Adrenal gland (tissue), 19 donors: ENCODE measurements at places on chromosomes 7 and 10.

DNA sequence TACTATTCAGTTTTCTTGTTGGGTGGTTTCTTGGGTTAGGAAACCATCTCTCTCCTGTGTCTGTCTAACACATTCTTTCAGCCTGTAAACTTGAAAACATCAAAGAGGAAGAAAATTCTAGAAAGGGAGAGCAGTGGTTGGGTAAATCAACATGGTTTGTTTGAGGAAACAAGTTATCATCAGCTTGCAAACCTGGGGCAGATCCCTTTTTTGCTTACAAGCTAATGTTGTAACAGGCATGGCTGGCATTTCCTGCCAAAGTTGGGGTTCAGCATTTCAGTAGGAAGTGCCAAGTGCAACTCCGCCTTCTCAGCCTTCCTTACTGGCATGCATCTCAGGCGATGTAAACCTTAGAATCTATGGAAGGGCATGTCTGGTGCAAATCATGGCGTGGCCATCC, 112.6 kb downstream of the EEPD1 start:
- no peak for DNase-seq

- no peak for DNase-seq
These were observed 15.1 kb upstream of the RET start for GRCh38 chr10:43061760-43062159.

DNA sequence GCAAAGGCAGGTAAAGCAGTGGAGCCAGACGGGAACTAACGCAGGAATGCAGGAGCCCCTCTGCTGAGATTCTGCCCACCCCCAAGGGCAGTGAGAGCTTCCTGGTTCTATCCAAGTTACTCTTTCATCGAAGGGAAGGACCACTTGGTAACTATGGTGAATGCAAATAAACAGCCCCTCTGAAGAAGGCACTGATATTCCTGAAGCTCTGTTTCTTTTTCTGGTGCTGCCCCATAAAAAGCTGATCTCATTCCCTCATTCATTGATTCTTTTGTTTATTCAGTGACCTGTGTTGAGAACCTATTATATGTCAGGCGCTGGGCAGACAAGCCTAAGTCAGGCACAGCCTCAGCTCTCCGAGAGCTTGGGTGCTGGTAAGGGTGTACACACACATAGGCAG, 217.3 kb downstream of the SNX10 start:
- no peak for DNase-seq

DNA sequence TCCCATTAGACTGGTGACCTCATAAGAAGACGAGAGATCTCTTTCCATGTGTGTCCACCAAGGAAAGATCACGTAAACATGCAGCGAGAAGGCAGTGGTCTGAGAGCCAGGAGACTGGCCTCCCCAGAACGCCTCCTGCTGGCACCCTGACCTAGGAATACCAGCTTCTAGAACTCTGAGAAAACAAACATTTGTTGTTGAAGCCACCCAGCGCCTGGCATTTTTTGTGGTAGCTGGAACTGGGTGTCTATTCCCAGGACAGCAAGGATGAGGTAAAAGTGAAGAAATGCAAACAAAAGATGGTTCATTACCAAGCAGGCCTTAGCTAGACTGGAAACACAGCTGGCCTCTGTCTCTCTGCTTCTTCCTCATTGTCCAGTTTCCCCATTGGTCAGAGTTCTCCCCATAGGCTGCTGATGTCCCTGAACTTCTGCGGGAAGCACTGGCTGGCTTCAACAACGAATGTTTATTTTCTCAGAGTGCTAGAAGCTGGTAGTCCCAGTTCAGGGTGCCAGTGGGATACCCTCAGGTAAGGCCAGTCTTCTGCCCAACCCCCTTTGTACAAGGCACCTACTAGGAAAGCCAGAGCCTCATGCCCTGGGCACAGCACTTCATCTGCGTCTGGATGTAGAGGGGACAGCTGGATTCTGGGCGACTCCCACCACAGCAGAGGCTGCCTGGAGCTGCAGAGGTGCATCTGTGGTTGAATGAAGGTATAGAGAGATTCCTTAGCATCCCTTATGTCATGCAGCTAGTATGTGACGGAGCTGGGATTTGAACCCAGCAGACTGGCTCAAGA, 304.9 kb downstream of the TCERG1L start:
- DNase-seq: no peak

DNA sequence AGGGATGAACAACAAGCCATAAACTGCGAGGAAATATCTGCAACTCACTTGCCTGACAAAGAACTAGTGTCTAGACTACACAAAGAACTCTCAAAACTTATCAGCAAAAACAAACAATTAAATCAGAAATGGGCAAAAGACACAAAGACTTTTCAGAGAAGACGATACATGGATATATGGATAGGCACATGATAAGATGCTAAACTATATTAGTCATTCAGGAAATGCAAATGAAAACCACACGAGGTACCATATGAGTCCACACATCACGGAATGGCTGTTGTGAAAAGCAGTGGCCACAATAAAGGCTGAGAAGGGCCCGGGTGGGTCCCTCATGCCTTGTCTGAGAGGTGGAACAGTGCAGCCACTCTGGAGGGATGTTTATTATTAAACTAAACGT, 267.8 kb downstream of the WDR37 start:
- DNase-seq: no peak

DNA sequence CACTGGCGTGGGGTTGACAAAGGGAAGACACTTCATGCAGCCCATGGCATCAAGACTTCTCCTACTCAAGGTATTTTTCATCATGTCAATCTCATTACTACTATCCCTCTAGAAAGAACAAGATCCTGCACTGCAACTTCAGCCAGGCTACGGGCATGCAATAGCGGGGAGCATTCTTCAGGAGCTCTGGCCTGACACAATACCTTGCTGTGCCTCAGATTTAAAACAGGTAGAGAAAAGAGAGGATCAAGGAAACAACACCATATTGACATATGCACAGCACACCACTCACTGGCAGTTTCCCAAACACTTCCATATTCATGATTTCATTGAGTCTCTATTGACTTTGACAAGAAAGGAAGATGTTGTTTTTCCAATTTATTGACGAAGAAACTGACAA, 51.5 kb downstream of the DOCK4 start:
- DNase-seq: no peak

DNA sequence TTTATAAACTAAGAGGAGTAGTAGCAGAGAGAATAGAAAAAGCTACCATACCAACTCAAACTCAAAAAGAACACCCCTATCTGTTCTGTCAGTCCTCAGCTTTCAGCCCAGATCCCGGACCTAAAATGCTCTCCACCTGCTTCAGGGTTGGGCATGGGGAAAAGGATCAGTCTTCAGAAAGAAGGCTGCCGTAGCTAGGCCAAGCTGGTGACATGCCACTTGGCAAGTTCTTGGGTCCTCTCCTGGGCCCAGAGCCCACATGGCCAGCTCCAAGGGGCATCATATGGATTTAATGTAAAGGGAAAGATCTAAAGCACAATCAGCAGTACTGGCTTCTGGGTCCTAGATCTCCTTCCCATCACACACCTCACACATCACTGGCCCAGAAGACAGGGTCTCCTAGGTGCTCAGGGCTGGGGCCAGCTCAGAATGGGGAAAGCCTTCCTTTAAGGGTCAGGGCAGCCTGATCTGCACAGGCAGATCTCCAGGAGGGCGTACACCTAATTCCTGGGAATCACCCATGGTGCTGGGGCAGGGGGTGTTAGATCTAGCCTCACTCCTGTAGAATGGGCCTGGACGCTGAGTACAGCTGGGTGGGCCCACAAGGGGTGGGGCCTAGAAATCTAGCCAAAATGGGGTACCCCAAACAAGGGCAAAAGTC, 2.5 kb downstream of the VAX1 start:
- DNase-seq: no peak

GRCh38 chr10:63260860-63261251, 127.7 kb downstream of the NRBF2 start:
- no peak for DNase-seq

- DNase-seq: no peak
These were observed 506 bp upstream of the GNAI1 start for GRCh38 chr7:80134115-80134535.

- DNase-seq: no peak
These were observed 26.3 kb downstream of the ANKRD61 start for GRCh38 chr7:6057316-6058129.

DNA sequence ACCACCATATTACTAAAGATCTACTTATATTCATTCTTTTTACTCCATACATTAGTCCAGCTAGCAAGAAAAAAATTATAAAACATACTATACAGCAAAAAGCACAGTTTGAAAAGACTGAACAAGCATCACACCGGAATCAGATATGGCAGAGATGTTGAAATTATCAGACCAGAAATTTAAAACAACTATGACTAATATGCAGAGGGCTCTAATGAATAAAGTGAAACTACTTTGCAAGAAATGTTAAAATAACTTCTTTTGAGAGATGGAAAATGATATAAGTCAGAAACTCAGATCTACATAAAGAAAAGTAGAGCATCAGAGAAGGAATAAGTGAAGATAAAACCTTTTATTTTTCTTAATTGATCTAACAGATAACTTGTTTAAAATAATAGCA, 50.9 kb downstream of the SGCE start:
- DNase-seq: no peak

GRCh38 chr10:36182179-36182566, 540.1 kb upstream of the FZD8 start:
- peak; percentile 16 for DNase-seq

DNA sequence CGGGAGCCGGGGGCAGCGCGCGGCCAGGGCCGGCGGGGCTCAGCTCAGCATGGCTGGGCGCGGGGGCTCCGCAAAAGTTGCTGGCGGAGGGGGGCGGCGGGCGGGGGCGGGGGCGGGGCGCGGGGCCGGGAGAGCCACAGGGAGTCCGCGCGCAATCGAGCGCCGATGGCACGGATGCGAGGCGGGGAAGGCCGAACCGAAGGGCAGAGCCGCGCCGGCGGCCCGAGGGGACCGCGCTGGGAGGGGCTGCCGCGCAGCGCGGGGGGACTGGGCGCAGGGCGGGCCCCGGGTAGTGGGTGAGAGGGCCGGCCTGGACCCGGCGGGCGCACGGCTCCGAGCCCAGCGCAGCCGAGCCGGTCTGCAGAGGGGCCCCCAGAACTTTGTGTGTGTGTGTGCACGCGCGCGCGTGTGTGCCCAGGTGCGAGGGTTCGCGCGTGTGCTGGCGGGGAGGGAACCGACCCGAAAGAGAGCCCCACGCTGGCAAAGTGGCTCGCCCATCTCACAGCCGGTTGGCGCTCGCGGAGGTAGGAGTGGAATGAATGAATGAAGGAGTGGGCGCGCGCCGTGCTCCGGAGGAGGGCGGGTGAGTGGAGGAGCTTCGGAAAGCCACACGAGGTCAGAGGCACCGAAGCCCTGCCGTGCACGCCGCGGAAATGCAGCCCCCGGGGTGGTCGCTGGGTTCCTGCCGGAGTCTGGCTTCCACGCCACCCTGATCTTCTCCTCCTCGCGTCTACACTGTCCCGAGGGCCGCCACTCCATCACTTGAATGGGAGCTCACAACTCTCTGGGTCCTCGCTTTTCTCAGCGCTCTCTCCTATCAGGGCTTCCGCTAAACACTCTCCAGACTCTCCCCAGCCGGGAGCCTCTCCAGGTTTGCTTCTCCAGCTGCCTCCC, at the start of gene HIPK2:
Gene HIPK2, minus strand, starts transcription at position 51 of the 894 bp plus-strand sequence. CDS start 375 bp downstream, outside the sequence.
- peak; percentile 75 for DNase-seq

DNA sequence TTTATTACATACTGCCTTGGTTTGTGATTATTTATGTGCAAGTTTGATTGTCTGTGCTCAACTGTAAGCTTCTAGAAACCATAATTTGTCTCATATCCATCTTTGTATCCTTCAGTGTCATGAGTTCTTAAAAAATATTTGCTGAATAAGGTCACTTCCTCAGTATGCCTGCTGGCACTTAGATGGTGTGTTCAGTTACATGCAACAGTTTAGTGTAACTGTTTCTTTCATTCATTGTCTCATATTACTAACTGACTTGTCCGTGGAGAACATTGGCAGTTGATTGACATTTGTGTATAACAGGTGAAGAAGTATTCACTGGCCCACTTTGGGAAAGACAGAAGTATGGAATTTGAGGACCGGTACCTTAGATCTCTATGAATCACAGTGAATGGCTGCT, 236.9 kb downstream of the PRKG1 start:
- no peak for DNase-seq

GRCh38 chr10:87865241-87865881, 1.9 kb downstream of the PTEN start:
- DNase-seq: no peak

- DNase-seq: no peak
These were observed 8.2 kb upstream of the PTTG1IP2 start for GRCh38 chr7:90461219-90461618.

DNA sequence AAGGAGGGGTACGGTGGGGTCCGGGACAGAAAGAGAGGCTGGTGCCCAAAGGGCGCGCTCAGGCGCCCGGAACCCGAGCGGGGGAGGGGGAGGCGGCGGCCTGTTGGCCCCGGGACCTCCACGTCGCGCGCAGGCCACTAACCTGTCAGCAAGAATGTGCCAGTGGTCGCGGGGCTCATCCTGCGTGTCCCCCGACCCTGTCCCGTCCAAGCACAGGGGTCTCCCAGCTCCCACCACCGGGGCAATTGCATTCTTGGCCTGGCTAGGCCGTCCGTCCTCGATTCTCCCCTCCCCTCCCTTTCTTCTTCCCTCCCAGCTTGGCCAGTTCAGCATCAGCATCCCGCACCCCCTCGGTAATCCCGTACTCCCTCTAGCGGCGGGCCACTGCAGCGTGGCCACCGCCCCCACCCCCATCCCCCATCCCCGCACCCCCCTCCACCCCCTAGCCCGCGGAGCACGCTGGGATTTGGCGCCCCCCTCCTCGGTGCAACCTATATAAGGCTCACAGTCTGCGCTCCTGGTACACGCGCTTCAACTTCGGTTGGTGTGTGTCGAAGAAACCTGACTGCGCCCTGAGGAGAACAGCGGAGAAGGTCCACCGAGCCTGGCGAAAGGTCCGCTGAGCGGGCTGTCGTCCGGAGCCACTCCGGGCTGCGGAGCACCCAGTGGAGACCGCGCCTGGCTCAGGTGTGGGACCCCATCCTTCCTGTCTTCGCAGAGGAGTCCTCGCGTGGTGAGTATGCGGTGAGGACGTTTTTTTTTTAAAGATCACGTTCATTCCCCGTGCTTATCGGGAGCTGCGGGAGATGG, at the start of gene SGCE:
Gene SGCE, minus strand, starts transcription at position 286 of the 810 bp plus-strand sequence. Its CDS starts 35 bp downstream, at position 251.
- DNase-seq: peak; percentile 76

- no peak for DNase-seq
These were observed 83.7 kb upstream of the KDM7A start for GRCh38 chr7:140260352-140261104.

- DNase-seq: peak; percentile 85
These were observed at the start of gene SEMA3C for GRCh38 chr7:80918909-80919721. Gene SEMA3C, minus strand, starts transcription at chr7:80919051. Its CDS starts 2,270 bp downstream, at chr7:80916781.

- no peak for DNase-seq
These were observed 30.4 kb downstream of the PLAU start for GRCh38 chr10:73941300-73941699.

DNA sequence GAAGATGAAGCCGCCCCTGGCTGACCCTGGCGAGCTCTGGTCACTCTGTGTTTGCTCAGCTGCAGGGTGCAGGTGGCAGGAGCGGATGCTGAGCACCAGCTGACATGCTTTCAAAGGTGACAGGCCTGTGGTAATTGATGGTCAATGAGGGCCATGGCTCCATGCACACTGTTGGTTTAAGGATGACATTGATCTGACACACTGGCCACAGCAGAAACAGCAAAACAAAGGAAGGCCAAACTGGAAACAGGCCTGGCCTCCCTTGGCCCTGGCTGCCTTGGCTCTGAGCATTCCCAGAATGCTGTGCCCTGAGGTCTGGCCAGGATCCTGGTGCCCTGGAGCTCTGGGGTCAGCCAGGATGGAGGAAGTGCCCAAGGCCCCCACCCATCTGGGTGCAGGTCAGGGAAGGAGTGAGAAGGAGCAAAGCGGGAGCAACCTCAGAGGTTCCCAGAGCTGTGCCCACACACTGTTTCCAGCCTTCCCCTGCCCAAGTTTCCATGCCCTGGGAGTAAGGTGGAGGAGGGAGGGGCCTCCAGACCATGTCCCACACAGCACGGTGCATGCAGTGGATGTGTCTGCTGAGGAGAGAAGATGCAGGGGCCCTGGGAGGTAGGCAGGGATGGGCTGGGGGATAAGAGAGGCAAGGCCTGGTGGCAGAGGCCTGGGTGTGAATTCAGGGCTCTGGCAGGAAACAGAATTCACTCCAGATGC, 302.2 kb downstream of the RPS24 start:
- DNase-seq: peak; percentile 21
